Stimulated activated CD4-positive, alpha-beta T cell treated with anti-CD3 and anti-CD28 coated beads, Interleukin-1b, Interleukin-23, amount 100 ng/mL, for 24 hours (primary cell): ENCODE measurements at places on chromosomes 3 and 15.

- no peak for DNase-seq
Measured at GRCh38 chr15:99283717-99284116, 32.4 kb downstream of the LRRC28 start.

- no peak for DNase-seq
Measured at GRCh38 chr15:98067339-98067738, 106.8 kb downstream of the ARRDC4 start.

DNA sequence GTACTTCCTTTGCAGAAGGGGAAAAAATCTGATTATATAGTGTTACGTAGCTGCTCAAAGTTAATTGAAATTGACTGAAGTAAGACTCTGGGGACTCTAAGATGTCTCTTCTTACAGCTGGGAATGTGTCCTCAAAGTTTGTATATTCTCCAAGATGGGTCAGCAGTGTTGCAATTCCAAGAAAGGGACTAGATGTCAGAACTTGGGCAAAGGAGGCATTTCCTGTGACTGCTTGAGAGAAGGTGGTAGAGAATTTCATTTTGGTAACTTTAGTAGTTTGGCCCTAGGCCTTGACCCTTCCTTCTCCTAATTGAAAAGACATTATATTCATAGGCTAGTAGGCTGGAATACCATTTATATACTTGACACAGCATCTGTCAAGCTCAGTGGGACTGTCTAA, 33.9 kb downstream of the PTPRG start:
- DNase-seq, result no peak

DNA sequence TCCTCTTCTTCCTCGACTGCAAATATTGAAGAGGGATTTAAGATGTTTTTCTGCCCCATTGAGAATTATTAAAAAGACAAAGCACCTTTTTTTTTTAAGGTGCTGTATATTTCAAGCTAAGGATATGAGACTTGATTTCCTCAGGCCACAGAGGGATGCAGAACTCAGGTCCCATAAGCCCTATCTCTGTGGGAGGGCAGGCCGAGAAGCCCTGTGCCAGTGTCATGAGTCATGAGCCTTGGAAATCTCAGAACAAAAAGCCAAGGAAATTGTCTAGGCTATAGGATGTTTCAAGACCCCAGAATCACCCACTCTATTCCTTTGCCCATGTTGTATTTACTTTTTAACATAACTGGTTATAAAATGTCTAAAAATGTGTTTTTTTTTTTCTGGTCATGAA, 7.3 kb downstream of the ESYT3 start:
- no peak for DNase-seq

DNA sequence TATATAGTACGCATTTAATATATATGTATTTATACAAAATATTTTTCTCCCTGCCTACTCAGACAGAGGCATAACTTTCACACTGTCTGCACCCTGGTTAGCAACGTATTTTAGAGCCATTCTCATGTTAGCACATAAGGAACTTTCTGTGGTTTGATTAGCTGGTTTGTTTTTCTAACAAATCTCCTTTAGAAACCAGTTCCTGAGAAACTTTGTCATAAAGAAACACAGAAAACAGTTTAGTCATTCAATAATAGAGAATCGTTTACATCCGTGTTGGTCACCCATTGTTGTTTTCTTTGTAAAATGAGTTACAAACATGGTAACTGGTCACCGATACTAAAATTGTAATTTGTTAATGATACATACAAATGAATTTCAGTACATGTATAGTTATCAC, 5.9 kb upstream of the NGRN start:
- no peak for DNase-seq

- DNase-seq, result no peak
Measured at GRCh38 chr3:117761703-117762620, 1052.4 kb downstream of the TUSC7 start.

DNA sequence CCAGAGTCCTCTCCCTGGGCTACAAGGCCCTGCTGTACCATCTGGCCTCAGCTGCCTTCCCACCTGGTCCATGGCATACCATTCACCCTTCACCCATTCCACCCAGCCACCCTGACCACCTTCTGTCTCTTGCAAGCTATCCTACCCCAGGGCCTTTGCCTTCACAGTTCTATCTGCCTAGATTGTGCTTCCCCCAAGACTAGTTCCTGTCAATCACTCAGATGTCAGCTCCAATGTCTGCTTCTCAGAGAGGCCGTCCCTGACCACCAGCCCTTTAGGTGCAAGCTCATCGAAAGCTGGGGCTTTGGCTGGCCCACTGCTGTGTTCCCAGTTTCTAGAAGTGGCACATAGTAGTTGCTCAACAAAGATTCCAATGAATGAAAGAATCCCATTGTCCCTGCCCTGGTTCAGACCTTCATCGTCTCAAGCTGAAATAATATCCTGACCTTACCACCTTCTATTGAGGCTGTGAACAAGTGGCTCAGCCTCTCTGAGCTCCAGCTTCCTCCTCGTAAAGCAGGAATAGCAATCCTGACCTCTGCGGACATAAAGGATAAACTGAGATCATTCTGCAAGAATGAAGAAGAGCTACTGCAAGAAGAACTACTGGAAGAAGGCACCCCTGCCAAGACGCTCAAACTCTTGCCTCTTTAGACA, 15.8 kb downstream of the EFCAB12 start:
- no peak for DNase-seq
